ENCODE measurements at places on chromosomes 2 and 18.
A peak's percentile ranks its signal among the peaks of the same experiment; 100 is the strongest.

- no peak for DNase-seq
Observed at GRCh38 chr2:20013126-20013849, 820 bp upstream of the MATN3 start.

DNA sequence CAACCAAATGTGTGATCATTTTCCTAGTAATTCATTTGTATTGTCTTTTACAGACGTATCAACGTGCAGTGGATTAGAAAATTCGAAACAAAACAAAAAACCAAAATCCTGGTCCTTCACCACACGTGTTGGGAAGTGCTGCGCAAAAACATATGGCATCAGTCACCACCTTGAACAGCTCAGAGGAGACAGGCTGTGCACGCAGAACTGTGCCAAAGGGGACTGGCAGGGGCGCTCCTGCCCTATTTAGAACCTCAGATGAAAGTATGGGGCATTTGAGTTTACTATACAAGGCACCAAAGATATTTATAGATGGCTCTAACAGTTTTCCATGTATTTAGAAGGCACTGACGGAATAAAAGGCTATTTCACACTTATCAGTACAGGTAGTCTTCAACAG lies 42.3 kb downstream of the NOL10 start:
- no peak for DNase-seq

GRCh38 chr2:26185304-26185928 lies 12.5 kb downstream of the GAREM2 start:
- peak; percentile 44 for DNase-seq

DNA sequence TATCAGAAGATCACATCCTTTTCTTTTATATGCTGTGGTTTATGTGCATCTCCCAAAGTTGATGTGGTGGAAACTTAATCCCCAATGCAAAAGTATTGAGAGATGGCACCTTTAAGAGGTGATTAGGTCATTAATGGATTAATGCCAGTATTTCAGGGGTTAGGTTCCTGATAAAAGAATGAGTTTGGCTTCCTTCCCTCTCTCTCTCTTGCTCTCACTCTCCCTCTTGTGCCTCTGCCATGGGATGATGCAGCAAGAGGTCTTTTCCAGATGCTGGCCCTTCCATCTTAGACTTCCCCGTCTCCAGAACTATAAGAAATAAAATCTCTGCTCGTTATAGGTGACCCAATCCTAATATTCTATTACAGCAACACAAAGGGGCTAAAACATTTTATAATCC lies 85.0 kb downstream of the TTC27 start:
- DNase-seq: peak; percentile 14

- no peak for DNase-seq
Observed at GRCh38 chr2:131037398-131038257, 55.6 kb downstream of the FAM168B start.

DNA sequence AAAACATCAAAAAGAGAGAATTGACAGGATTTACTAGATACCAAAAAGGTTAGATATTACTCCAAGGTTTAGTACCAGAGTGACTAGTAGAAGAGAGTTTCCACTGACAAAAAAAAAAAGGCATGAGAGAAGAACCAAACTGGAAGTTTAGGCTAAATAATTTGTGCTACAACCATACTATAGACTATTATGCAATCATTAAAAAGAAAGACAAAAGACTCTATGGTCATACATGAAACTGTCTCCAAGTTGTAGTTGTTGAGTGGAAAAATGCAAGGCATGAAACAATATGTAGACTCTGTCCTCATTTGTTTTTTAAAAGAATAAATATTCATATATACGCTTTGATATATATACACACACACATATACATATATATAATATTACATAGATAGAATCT lies 1.7 kb upstream of the EXOC6B start:
- no peak for DNase-seq

DNA sequence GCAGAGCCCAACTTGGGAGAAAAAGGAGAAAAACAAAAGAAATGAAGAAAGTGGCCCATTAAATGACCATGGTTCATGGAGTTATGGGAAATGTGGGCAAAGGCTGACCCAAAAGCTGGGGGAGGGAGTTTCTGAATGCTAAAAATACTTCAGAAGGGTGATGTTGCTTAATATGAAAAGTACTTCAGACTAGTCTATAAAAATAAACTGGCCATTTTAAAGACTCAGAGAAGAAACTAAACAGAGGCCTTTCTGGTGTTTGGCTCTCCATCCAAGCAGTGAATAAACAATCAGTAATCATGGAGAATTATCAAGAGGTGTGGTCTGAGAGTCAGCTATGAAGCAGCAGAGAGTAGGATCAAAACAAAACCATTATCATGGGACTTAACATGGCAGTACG lies 160.8 kb upstream of the MAPRE2 start:
- no peak for DNase-seq

GRCh38 chr2:86519349-86519748 lies 43.9 kb downstream of the CHMP3 start:
- no peak for DNase-seq

- DNase-seq: peak; percentile 20
Observed at GRCh38 chr2:112867701-112868631, 31.4 kb upstream of the IL1B start.

- DNase-seq: no peak
Observed at GRCh38 chr18:77109648-77110019, 22.9 kb downstream of the MBP start.

DNA sequence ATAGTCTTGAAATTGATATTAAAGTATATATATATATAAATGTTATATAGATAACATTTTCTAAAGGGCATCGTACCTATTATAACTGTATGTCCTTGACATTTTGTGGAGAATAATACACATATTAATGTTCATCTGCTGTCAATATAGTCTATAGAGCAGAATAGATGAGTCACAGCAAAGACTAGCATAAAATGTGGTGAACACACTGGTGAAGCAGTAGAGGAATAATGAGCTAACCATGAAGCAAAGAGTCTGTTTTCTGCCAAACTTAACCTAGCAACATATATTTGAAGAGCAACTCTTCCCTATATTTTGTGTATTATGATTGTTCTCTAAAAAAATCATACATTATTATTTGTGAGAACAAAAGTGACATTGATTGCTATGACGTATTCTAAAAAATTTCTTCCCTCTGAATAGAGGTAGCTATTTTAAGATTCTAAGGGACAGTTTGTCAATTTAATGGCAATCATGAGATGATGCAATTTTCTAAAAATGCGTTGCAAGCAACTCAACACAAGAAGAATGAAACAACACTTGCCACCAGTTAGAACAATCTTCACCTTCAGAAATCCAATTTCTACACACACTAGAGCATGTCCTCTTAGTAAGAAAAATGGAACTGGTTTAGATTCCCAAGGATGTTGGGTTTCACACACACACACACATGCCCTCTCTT lies 22.0 kb downstream of the DOCK10 start:
- DNase-seq: peak; percentile 56

DNA sequence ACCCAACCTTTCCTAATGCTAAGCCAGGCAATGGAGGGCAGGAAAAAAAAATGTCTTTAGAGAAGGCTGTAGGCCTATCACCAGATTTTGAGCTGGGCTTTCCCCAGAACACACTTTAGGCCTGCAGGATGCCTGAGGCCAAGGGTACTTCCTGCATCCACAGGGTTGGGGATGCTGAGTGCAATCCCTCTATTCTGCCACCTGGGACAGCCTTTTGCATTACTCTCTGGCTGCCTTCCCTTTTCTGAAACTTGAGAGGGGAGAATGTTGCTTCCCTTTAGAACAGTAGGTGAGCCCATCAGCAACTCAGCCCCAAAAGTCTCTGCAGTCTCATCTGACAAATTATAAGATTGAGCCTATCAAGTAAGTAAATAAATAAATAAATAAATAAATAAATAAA lies 195.2 kb downstream of the SLC8A1 start:
- peak; percentile 36 for DNase-seq

DNA sequence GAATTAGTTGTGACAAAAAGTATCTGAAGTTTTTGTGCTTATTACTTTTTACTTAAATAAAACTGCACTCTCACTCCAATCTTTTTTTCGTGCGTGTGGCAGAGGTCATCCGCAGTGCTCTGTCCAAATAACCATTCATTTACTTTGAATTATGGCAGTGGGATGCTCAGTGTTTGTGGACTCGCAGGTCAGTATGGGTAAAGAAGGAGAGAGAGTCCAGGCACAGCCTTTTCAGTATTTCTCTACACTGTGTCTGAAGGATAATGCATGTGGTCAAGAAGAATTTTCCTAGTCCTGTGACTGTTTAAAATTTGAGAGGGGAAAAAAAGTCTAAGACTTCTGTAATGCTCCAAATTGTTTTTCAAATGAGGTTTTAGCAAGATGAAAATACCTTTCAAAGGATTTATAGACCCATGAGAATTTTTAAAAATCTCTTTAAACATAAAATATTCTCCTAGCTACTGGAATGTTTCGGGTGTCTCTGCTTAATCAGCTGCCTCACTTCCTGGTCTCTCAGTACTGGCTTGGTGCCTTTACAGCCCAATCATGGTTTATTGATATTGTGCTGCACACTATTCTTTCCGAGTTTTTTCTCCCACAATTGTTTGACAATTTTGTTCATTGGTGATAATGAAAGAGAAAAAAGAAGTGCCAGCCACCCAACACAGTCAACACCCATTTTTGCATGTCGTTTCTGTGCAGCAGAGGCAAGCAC lies 453.2 kb downstream of the PTPRM start:
- DNase-seq: no peak

GRCh38 chr18:58113337-58113736 lies 69.3 kb downstream of the NEDD4L start:
- no peak for DNase-seq

DNA sequence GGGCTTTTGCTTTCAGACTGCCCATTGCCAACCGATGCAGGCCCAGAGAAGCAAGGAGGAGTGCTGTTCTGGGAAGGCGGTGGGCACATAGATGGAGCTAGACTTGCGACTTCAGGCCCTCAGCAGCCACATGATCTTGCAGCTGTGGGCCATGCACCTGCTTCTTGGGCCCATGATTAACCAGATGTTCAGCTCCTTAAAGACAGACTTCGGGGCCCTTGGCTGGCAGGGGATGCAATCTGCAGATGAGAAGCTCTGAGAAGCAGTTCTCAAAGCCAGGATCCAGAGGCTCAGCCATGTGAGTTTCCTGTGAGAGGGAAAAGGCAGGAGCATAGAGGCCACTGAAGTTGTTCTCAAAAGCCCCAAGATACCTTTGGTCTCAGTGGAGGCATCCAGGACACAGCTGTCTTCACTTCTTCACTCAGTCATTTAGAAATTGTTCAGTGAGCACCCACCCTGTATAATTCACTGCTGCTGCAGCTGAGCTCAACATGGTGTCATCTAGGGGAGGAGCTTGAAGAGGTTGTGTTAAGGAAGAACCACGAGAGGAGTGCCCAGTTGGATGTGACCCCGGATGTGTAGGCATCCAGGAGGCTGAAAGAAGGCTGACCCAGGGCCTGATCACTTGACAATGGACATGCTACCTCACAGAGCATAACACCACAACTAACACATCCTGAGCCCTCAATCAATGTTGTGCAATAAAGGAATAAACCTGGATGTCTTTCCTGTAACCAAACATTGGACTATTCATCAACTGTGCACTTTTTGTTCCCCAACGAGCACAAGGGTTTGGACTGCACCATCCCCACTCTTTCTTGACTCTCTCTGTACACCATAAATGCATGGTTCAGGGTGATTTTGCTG lies 44.7 kb upstream of the TMEM200C start:
- DNase-seq: no peak

DNA sequence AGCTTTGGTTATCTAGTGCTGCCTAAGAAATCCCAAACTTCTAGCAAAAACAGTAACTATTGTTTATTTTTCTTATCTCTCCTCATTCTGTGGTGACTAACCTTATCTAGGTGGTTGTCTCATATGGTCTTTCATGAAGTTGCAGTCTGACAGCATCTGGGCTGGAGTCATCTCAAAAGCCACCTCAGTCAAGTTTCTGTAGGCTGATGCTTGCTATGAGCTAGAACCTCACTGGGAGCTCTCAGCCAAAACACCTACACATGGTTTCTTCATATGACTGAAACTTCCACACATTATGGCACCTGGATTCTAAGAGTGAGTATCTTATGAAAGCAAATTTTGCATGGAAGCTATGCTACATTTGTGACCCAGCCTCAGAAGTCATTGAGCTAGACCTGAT lies 596.4 kb upstream of the VRK2 start:
- no peak for DNase-seq

DNA sequence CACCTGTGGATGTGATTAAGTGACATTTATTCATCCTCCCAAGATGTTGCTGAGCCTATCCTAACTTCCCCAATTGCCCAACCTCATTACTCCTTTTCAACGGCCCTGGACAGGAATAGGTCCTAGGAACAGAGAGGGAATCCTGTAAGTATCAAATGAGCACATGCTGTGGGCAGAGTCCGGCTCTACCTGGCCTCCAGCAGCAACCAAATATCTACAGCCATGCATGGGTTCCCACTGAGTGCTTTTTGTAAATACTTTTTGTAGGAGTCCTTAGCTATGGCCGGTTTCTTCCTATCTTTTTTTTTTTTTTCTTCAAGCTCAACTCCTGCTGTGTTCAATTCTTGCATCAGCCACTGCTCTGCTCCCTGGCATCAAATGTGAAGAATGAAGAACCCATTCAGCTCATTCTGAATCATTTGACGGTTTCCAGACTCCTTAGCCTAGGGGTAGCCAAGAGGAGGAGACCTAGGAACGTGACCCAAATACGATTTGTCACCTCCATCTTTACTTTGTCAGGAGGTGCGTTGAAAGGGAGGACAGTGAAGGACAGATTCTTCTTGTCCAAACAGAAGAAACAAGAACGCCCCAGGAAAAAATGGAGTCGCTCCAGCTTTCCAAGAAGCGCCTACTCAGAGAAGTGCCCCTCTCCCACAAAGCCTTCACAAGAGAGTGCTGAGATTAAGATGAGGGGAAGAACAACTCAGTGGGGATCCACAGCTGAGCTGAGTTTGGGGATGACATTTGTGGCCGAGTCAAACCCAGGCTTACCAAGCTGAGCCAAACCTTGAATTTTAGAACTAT lies 46.7 kb upstream of the LCLAT1 start:
- peak; percentile 75 for DNase-seq

DNA sequence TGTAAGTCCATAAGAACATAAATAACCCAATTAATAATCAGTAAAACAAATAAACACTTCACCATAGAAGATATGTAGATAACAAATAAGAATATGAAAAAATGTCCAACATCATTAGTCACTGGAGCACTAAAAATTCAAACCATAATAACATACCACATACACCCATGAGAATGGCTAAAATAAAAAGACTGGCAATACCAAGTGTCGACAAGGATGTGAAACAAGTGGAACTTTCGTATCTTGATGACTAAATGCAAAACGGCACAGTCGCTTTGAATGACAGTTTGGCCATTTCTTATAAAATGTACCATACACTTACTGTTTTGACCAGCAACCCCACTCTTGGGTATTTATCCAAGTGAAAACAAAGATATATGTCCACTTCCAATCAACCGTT lies 26.8 kb downstream of the ANKMY1 start:
- DNase-seq: no peak

GRCh38 chr2:239208465-239209180 lies 192.2 kb downstream of the HDAC4 start:
- DNase-seq: no peak

GRCh38 chr18:2303517-2304238 lies 267.6 kb downstream of the METTL4 start:
- DNase-seq: peak; percentile 42

GRCh38 chr2:37349231-37349860 lies 4.9 kb downstream of the QPCT start:
- DNase-seq: peak; percentile 46

- DNase-seq: peak; percentile 34
Observed at GRCh38 chr2:228699400-228699799, 517.9 kb upstream of the SPHKAP start.

- no peak for DNase-seq
Observed at GRCh38 chr18:56382541-56382940, 255.9 kb downstream of the TXNL1 start.

Measured in GM23248 (cell line).